ENCODE measurements at places on chromosomes 2 and 18.

DNA sequence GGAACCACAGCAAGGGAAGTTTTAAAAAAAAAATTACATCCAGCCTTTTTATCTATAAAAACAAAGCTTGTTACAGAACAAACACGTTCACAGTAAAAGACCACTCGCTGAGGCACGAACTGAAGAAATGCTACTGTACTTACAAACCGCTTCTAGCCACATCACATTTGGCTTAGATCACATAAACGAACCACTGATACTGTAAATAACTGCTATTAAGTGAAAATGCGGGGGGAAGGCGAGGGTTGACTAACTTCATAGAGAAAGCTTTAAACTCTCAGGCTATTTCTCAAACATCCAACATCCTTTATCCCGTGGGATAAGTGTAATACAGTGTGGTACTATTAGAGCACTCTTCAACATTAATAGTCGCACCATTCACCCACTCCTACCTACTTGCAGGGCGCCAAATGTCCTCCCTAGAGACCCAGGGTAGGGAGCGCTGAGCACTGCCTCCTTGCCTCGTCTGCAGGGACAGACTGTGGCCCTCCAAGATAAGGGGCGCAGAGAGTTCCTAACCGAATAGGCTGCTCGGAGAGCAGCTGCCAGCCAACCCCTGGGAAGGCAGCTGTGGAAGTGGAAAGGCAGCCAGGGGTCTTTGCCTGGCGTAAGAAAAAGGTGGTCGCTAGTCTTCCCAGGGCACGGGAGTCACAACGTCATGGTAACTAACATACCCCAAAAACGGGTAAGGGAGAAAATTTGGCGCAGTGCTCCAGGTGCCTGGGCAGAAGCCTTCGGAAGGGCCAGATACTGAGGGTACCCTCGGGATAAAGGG lies 854 bp downstream of the GPR155 start:
- DNase-seq: no peak

GRCh38 chr18:2967820-2968219 lies 45.1 kb downstream of the LPIN2 start:
- no peak for DNase-seq

DNA sequence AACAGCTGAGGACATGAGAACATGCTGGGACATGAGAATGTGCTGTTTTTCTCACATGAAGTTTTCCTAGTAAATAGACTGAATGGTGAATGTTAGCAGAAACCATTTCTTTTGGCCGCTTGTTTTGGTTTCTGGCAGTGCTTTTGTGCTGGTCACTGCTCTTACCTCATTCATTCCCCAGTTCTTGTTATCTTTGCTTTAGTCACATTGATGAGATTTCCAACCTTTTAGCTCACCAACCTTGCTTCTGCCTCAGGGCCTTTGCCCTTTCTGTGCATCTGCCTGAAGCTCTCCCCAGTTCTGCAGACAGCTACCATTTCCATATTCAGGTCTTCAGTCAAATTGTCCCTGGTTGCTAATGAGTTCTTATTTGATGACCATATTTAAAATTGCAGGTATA lies 91.6 kb downstream of the PTPRM start:
- no peak for DNase-seq

GRCh38 chr2:819121-819520 lies 131.5 kb upstream of the SNTG2 start:
- no peak for DNase-seq

GRCh38 chr2:42855221-42855970 lies 63.0 kb upstream of the HAAO start:
- no peak for DNase-seq

DNA sequence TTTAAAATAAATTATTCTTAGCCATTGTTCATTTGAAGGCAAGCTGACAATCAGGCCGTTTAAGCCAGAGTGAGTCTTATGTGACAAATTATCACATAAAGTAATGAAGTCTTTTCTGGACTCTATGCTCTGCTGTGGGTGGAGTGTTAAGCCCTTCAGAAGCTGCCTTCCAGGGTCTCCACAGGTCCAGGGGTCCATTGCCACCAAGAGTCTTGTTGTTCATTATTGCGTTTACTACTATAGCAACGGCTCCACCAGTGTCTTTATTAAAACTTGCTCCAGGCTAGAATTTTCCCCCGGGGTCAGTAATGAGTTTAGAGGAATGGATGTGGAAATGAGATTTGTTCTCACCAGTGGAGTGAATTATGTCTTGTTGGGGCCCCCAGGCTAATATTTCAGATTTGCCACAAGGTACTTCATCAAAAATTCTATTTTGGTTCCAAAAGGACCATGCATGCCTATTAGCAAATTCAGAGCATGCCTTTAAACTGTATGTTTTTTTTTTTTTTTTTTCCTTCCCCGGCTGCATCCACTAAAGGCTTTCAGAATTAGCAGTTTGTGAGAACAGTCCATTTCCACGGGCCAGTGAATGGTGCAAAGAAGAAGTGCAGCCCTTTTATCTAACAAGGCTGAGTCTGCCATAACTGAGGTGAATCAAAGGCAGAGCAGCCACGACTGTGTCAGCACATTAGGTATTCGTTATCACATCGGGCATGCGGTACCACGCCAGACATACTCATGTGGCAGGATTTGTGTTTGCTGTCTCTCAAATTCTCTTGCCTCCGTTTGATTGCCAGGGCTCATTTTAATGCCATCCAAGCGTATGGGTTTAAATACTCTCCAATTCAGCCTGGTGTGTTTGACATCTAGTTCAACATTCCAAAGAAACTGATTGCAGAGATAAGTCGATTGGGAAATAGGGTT lies 26.2 kb upstream of the LRRTM1 start:
- no peak for DNase-seq

DNA sequence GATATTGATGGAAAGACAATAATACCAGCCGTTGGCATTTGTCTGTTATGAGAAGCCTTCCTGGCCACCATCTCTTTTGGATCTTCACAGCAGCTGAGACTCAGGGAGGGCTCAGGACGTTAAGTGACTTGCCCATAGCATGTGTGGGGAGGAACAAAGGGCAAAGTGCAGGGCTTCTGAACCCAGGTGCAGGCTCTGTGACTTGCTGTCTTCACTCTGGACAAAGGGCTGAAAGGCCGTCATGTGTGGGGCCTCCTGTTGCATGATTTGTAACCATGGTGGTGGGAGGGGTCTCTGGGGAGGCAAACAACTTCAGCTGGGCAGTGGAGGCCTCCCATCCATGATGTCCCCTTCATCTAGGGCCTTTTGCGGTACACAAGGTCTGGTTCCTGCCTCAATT lies 65.5 kb upstream of the SIX2 start:
- DNase-seq: no peak

DNA sequence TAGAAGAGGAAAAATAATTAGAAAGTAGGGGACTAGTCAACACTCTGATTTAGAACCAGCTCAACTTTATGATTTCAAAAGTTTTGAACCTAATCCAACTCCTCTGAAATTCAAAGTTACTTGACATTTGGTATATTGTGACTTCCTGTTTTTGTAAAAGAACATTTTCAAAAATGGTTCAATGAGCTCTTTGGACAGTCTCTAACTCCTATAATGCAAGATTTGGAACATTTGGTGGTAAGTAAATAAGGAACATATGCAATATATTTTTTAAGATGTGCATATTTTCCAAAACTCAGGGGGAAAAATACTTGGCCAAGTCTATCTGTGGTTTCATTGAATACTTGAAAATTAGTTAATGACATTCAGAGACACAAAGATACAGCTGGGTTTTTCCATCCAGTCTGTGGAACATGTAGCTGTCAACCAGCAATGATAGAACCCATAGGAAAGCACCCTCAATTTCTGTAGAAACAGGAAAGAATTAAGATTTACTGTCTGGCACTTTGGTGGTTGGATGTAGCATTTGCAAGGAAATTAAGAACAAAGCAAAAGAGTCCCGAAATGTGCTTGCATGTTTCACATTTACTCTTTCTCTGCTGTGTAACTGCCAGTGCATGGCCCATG lies 17.0 kb upstream of the ANKRD44 start:
- no peak for DNase-seq
